Stimulated activated CD4-positive, alpha-beta T cell treated with anti-CD3 and anti-CD28 coated beads, TNF-alpha, amount 100 ng/mL, for 1 hour (primary cell): ENCODE measurements at places on chromosomes 5 and 9.

DNA sequence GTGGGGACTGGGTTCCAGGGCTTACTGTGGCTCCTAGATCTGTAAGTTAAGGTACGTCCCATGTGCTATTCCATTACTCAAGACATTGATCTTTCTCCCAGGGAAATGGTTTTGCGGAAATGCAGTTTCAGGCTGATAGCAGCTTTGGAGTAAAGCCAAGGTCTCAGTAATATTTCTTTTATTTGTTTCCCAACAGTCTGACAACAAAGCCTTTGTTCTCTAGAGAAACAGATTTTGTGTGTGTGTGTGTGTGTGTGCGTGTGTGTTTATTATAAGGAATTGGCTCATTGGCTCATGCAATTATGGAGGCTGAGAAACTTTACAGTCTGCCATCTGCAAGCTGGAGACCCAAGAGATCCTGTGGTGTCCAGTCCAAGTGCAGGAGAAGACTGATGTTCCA is 12.1 kb upstream of the POC5 start:
- no peak for DNase-seq

GRCh38 chr9:116721411-116721810 is 34.3 kb downstream of the TRIM32 start:
- DNase-seq: no peak

- no peak for DNase-seq
Observed at GRCh38 chr5:170161069-170161468, 55.4 kb downstream of the FOXI1 start.

GRCh38 chr5:133873449-133873848 is 95.0 kb downstream of the C5orf15 start:
- no peak for DNase-seq

DNA sequence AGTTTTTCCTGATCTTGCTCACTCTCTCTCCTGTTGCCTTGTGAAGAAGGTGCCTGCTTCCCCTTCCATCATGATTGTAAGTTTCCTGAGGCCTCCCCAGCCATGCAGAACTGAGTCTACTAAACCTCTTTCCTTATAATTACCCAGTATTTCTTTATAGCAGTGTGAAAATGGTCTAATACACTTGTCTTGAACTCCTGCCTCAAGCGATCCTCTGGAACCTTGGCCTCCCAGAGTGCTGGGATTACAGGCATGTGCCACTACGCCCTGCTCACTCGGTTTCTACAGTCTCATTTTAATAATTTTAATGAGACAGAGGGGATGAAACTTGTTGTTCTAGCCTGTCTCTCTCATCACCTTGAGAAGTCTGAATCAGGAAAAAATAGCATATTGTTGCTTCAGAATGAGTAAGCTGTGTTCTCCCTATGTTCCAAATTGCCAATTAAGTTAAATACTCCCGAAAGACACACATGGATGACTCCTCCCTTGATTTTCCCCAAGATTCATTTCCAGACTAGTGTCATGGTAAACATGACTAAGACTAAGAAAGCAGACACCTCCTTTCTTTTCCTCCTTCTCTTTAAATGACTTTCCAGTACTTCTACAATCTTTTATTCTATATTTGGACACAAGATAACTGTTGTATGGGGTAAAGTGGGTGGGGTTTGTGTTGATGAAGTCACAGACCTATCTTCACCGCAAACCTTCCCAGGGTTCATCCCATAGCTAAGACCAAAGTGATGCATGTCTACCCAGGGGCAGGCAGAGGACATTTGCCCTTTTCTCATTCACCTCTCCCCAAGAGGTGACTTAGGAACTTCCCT is 7.8 kb upstream of the DNAJC18 start:
- DNase-seq: no peak

DNA sequence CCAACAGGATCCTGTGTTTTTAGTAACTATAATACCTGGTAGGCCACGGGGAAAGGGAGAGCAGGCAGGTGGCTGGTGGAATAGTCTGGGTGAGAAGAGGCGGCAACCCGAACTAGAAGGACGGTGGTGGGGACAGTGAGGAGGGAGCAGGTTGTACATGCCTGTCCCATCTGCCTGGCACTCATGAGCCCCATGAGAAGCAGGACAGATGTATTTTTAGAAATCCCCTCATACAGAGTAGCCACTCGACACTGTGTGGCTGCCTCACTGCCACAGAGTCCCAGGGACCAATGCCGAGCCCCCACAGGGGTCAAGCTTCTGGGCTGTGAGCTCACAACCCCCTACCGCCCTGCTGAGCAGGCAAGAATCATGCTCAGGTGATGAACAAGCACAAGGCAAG is 136.6 kb downstream of the SEC61B start:
- DNase-seq: no peak

GRCh38 chr9:129013674-129014073 is 14.5 kb downstream of the SH3GLB2 start:
- DNase-seq: no peak

DNA sequence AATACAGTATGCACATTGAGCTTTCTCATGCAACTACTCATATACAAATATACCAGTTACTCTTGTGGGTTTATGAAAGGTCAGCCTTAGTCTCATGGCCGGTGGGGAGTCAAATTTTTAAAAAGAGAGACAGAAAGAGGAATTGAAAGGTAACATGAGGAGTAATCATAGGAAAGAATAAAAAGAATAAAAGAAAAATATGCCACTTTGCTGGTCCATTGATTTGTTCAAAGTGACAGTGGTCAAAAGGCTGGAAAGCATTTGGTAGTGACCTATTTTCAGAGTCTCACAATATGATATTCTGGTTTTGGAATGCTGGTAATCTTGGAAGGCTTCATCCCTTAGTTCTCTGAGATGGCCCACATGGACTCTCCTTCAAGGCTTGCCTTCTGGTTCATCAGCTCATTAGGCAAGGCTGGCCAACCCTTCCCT is 67.0 kb downstream of the ZNF366 start:
- DNase-seq: no peak

DNA sequence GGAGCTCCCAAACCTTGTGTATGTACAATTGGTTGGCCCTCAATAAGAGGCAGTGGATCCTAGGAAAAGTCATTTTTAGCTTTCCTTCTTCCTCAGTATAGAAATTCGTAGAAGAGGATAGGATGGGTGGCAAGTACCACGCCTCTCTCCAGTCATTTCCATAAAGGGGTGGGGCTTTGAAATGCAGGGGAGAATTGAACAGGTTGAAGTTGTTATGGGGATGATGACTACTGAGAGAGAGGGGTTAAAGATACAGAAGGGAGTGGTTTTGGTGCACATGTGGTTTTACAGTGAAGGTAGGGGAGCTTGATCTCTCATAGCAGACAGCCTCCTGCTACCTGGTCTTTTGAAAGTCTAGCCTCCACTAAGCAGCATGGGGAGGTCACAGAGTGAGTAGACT is 54.4 kb upstream of the FAM120AOS start:
- DNase-seq: no peak

DNA sequence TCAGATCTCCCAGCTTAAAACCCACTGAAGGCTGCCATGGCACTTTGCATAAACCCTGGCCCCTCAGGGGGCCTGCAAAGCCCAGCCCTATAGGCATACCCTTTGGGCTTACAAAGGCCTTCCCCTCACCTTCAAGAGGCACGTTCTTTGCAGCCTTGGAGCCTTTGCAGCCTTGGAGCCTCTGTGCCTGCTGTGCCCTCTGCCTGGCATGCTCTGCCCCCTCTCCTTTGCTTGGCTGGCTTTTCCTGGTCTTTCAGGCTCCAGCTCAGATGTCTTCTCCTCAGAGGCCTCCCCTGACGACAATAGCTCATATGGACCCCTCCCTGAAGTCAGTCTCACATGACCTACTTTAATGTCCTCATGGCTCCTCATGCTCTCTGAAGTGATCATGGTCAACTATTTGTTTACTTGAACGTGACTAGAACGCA is 60.3 kb downstream of the CXXC5 start:
- DNase-seq: no peak

DNA sequence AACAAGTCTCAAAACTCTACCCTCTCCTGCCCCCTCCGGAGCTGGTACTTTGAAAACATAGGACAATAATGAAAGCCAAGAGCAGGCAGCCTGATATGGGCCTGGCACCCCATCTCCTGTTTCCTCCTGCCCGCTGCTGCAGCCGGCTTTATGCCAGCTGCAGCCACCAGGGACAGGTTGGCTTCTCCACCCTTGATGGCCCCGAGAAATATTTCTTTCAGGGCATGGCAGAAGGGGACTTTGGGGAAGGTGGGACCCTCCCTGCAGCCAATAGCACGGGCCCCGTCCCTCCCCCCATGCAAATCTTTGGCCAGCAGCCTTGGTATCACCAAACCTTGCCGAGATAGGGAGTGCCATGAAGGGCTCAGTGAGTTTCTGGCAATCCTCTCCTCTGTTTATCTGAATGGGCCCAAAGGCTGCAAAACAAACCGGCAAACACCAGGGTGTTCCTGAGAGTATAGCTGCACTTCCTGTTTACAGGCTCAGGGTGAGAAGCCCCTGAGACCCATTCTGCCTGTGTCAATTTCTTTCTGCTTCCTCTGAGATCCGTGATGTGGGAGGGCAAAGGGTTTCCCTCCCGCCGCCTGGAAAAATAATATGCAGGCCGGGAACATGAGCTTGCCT is 73.4 kb upstream of the BOD1 start:
- DNase-seq: no peak

DNA sequence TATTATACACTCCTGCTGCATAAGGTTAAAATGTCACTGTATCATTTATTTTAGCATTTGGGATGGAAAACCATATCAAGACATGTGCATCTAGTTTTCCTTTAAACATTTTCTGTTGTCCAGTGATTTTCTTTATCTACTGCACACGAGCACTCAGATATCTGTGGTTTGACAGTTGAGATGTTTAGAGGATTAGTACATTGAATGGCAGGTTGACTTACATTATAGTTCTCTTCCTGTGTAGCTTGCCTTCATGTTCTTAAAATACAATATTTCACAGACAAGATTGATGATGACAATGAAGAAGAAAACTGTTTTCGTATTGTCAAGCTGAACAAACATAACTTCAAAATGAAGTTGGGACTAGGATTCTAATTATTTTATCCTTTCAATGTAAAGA is 2378.4 kb upstream of the WWC1 start:
- DNase-seq: no peak

DNA sequence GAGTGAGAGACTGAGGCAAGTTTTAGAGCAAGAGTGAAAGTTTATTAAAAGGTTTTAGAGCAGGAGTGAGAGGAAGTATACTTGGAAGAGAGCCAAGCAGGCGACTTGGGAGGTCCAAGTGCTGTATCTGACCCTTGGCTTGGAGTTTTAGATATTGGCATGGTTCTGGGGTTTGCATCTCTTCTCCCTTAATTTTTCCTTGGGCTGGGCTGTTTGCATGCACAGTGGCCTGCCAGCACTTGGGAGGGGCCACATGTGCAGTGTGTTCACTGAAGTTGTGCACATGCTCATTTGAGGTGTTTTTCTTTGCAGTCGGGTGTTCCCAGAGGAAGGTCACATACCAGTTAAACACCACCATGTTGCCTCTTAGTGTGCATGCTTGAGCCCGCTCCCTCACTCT is 464.1 kb downstream of the DMRT2 start:
- DNase-seq: no peak

- DNase-seq: no peak
Observed at GRCh38 chr9:108178318-108178717, 677.5 kb downstream of the ACTL7B start.

DNA sequence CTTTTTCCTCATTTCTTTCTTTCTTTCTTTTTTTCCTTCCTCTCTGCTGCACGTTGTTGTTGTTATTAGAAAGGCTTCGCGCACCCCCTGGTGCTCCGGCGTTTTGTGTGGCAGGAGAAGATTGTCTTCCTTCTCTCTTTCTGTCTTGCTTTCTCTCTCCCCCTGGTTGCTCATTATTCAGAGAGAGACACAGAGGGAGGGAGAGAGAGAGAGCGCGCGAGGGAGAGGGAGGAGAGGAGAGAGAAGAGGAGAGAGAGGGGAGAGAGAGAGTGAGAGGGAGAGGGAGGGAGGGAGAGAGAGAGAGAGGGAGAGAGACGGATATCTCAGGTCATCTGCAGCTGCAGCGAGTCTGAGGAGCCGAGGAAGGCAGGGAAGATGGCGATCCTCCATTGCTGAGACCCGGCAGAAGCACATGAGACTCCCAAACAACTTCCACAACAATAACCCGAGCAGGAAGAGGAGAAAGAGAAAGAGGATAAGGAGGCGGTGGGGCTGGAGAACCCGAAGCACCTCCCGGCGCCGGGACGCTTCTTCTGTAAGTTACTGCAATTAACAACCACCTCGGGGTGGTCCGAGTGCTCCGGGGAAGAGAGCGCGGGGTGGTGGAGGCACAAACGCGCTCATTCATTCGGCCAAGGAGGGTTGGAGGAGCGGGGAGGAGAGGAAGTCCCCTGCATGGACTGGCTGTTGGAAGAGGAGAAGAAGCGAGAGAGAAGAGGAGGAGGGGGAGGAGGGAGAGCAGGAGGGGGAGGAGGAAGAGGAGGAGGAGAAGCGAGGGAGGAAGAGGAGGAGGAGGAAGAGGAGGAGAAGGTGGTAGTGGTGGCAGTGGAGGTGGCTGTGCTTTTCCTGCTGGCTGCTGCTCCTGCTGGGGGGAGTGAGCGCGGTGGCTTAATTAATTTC is at the start of gene ZNF462:
Gene ZNF462 (plus strand): TSS at position 346 of the 900 bp plus-strand sequence. CDS start 60,218 bp downstream, outside the sequence.
- DNase-seq: no peak

DNA sequence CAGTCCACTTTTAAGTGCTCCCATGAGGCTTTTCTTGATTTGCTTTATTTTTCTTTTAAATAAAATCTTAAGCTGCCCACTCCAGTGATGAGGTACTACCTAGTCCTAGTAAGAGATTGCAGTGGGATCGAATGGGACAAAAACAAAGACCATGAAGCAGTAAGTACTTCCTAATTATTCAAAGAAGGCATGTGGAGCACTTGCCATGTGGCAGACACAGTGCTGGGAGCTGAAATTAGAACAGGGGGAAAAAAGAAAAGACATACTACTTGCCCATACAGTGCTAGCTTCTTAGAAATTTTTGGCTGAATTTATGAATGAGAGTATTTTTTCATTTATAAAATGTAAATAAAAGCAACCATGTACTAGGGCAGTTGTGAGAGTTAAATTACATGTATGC is 239.9 kb upstream of the TNC start:
- DNase-seq: no peak

DNA sequence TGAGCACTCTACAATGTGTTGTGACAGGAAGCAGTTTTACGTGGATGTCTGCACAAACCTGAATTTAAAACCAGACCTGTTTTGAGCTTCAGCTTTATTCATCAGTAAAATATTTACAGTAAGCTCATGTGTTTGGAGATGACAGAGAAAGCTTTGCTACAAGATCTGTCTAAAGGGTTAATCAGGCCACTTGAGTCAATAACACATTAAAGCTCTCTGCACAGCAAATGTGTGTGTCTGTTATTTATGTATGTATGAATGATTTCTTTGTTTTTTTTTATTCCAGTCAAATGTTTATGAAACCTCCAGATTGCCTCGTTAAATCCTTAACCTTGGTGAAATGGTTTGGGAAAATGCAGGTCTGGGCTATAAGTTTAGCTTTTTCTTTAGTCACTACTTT is 77.3 kb upstream of the SREK1 start:
- no peak for DNase-seq
